ENCODE measurements at places on chromosomes 5 and 9.

GRCh38 chr9:36897478-36897877, 136.6 kb downstream of the PAX5 start:
- no peak for DNase-seq

- peak; percentile 10 for DNase-seq
Measured at GRCh38 chr9:112061152-112061740, 113.9 kb downstream of the SUSD1 start.

DNA sequence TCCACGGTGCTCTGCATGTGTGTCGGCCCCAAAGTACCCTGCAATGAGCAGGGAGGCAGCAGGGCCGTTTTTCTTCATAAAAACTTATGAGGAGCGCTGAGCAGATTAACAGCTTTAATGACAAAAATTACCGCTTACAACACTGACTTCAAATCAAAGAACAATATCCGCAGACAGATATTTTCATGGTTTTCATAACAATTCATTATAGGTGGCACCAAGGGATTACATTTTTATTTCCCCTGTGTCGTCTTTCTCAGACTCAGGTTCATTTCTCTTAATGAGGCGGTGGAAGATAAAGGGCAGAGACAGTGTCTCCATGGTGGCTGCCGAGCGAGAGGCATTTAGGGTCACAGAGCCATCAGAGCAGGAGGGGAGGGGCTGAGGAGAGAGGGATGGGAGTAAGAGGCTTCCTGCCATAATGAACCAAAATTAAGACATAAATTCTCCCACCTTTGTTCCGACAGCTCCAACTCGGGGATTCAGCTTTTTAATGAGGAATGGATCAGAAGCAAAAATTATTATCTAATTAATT, 240.7 kb upstream of the CLINT1 start:
- DNase-seq: no peak

- no peak for DNase-seq
Measured at GRCh38 chr9:106075960-106076327, 381.6 kb downstream of the TMEM38B start.

GRCh38 chr5:9451037-9451436, 94.8 kb downstream of the SEMA5A start:
- DNase-seq: no peak

DNA sequence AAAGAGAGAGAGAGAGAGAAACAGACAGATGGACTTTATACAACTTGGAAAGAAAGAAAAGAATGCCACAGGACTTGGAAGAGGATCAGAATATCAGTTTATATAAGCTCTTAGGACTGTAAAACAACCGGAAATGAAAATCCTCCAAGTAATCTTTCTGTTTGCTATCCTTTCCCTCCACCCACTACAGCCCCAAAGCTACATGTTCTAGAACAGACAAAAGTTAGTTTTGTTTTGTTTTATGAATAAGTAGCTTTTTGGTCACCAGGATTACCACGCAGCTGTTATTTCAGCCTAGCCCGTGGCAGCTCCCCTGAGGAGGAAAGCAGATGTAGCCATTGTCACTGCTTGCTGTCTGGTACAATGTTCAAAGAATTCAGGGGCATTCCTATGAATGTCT, 66.6 kb downstream of the SH3TC2 start:
- DNase-seq: no peak

DNA sequence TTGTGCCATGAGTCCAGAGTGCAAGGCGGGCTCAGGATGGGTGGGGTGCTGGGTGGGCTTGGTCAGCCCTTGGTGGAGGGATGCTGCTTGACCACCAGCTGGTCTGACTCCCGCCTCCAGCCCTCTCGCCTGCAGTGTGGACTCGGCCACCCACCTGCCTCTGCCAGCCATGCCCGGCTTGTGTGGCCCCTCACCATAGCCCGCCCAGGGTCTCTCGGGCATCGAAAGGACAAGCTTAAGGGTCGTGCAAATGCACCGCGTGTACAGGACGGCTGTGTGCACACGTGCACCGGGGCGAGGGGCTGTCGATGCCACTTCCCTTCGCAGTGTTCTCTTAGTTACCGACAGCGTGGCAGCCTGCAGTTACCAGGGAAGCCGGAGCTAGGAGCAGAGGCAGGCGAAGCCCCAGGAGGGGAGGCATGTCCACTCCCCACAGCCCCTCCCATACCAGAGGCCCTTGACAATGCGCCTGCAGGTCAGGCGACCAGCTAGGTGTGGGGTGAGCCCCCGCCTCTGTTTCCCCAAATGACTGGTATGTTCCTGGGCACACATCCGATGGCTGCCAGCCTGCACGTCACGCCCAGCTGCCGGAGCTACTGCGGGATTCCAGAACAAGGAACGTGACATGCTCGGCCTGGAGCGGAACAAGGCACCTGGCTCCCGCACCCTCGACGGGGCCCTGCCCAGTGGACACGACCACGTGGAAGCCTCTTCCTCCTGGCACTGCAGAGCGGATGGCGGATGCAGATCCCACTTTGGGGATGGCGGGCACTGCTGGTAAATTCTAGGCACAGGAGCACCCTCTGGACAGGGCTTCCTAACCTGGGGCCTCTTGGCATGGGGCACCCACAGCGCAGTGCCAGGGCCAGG, 7.8 kb downstream of the LCN9 start:
- DNase-seq: no peak

- DNase-seq: no peak
Measured at GRCh38 chr5:107457138-107457537, 213.6 kb downstream of the EFNA5 start.

DNA sequence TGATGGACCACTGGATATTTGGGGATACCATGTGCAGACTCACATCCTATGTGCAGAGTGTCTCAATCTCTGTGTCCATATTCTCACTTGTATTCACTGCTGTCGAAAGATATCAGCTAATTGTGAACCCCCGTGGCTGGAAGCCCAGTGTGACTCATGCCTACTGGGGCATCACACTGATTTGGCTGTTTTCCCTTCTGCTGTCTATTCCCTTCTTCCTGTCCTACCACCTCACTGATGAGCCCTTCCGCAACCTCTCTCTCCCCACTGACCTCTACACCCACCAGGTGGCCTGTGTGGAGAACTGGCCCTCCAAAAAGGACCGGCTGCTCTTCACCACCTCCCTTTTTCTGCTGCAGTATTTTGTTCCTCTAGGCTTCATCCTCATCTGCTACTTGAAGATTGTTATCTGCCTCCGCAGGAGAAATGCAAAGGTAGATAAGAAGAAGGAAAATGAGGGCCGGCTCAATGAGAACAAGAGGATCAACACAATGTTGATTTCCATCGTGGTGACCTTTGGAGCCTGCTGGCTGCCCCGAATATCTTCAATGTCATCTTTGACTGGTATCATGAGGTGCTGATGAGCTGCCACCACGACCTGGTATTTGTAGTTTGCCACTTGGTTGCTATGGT, 54.5 kb upstream of the HNRNPA0 start:
- no peak for DNase-seq

DNA sequence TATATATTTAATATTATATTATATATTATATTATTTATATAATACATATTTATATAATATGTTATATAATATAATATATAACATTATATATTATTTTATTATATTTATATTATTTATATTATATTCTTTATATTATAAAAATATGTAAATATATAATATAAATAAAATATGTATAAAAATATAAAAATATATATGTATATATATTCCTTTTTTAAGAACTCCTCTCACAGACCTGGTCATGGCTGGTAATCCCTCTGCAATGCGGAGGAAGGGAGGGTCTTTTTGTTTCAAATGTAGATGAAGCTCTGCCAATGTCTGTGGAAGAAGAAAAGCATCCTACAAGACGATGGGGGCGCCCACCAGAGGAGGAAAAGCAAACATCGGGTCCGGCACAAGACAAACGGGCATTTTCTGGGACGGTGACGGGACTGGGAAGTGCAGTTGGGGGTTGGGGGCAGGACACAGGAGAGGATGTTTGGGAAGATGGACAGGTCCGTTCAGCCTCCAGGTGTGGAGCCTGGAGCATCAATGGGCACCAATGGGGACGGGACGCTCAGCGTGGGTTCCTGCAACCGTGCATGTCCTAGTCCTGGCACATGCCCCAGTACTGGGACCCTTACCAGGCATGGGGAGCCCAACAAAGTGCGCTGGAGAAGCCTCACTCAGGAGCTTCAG, 194.0 kb downstream of the IRX1 start:
- no peak for DNase-seq

- DNase-seq: no peak
Measured at GRCh38 chr5:126015235-126016181, 407.7 kb upstream of the GRAMD2B start.

GRCh38 chr9:109444771-109445320, 53.3 kb downstream of the PTPN3 start:
- DNase-seq: no peak

DNA sequence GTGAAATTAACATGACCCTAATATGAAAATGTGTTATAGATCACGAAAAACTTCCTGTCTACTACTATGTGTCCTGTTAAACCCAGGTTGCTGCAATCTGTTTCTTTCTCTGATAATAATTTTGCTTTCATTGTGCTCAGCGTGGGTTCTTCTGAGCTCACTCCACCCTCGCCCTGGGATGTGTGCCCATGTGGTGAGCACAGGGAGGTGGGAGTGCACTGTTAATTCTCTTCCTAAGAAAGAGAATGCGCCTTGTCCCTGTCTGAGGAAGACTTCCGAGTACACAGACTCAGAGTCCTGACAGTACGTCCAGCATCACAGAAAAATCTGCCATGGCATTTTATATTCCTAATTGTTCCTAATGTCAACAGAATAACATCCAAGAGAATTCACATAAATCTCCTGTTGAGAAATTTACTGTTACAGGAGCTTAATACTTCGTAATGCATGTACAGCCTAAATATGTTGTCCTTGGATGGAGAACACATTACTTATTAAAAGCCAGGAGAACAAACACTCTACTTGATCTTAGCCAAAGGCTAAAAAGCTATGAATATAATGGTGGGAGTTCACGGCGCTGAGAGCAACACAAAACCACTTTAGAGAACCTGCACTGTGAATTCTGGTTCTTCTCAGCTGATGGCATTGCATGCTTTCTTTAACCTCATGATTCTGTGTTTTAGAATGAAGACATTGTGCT, 102.6 kb downstream of the PDE4D start:
- no peak for DNase-seq

- DNase-seq: no peak
Measured at GRCh38 chr9:11915699-11916098, 777.5 kb upstream of the TYRP1 start.

DNA sequence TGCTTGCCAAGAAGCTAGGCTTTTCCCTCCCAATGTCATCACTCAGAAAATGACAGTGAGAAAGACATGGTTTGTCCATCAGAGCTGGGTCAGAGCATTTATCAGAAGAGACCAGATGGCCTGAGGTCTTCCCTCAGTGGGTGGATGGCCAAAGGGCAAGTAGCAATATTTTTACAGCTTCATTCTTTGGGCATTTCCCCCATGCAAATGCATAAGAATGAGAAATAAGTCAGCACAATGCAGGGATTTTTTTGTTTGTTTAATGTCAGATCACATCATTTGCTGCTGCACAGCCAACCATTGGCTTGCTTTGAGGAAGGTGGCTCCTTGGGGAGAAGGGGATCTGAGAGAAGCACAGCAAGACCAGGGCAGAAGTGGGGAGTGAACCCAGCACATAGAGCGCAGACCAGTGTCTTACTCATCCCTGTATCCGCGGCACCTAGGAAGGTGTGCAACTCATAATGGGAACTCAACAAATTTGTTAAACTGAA, 209.6 kb downstream of the SEMA6A start:
- no peak for DNase-seq

DNA sequence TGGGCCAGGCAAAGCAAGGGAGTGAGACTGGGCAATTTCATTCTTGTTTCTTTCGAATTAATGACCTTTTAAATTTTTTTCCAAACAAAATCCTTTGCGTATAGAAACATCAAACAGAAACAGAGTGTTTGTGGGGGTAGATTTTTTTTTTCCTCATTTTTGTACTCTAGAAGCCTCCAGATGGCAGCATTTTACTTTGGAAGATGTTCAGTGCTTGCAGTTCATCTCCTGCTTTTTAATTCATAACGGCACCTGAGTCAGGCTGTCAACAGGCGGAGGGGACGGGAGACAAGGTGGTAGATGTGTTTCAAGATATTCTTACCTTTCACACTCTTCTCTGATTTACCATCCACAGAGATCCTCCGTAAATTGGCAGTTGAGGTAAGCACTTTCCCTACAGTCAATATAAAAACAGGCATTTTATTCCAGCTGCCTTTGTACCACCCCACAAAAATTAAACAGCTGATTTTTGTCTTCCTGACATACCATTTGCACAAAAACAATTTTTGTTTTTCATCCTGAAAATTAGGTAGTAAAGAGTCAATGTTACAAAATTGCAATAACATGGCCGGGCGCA, 99.5 kb upstream of the FBXL17 start:
- DNase-seq: no peak

- no peak for DNase-seq
Measured at GRCh38 chr9:37163299-37163698, 42.9 kb downstream of the ZCCHC7 start.

DNA sequence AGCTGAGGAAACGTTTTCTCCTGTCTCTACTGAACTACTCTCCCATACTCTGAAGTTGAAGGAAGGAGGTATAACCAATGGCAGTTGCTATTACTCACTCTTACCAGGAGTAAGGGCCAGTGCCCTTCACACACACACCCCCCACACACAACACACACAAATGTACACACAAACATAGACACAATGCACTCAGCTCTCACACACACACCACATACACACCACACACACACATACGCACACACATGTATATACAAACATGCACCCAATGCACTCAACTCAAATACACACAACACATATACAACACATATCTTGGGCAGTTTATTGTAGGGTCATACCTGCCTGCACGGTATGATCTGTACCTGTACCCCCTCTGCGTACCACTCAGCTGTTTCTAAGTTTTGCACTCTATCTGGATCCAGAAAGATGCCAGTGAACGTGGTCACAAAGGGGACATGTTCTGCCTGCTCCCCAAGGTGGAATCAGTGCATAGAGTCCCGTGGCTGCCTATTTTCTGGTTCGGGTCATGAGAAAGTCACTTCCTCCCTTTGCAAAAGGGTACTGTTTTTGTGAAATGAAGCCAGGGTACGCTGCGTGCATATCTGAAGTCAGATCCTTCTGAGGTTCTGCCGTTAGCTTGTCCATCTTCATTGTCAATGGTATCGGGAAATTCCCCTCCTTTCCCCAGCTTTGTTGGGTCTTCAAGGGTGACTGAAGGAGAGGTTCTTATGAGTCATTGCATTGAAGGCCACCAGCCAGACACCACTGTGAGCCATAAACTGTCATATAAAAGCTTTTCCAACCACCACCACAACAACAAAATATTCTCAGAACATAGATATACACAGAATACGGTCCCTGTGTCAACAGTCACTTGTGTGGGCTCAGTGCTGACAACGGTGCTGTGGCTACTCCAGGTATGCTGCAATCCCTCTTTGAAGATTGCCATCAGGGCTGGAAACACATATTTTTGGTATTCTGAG, 131.9 kb downstream of the UGCG start:
- DNase-seq: no peak

GRCh38 chr5:112219000-112219399, 200.1 kb downstream of the EPB41L4A start:
- no peak for DNase-seq

- DNase-seq: no peak
Measured at GRCh38 chr9:82939451-82939850, 123.5 kb downstream of the RASEF start.
